ENCODE measurements at places on chromosomes 7 and 10.

GRCh38 chr7:100629117-100629716 is 12.1 kb downstream of the TFR2 start:
- no peak for DNase-seq

- DNase-seq = no peak
Measured at GRCh38 chr7:43656997-43657396, 72.3 kb downstream of the COA1 start.

DNA sequence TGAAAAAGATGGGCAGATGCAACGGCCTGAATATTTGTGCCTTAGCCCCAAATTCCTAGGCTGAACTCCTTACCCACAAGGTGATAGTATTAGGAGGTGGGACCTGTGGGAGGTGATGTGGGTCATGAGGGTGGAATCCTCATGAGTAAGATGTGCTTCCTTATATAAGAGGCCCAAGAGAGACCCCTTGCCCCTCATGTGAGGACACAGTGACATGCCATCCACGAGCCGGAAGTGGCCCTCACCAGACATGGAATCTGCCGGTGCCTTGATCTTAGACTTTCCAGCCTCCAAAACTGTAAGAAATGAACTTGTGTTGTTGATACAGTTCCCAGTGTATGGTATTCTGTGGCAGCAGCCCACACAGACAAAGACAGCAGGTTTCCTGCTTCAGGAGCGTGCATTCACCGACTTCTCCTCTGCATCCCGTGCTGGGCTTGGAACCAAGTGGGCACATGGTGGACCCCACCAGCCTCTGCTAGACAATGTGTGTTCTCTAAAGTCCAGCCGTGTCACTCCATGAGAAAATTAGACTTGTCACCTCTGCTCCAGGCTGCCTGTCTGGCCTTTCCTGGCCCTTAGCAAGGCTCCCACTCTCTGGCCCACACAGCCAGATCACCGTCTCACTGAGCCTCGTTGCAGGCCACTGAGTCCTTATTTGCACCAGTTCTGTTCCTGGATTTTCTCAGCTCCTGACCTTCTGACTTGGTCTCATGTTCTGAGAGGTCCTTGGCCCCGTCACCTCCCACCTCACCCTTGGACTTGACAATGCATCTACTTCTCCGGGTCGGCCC is 52.9 kb upstream of the CACUL1 start:
- no peak for DNase-seq

GRCh38 chr7:73519867-73520672 is 2.0 kb downstream of the BAZ1B start:
- DNase-seq = no peak

- DNase-seq = no peak
Measured at GRCh38 chr10:60846173-60846572, 67.9 kb downstream of the CDK1 start.

GRCh38 chr10:24207781-24208611 is 942 bp upstream of the KIAA1217 start:
- no peak for DNase-seq

DNA sequence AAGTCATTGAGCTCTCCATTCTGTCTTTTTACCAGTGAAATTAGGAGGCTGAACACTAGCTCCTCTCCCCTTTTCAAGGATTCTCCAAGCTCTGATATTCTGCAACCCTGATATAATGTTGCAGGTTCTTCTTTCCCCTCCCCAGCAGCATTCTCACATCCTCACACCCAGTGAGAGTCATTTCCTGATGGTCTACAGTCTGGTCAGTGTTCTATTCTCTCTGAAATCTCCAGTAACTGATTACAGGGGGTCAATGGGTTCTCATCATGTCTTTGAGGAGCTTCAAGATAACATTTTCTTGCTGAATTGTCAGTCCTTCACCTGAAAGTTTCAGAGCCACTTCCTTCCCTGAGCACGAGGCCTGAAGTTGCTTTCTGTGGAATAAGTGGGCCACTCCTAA is 299.4 kb downstream of the PTEN start:
- DNase-seq = no peak
